COLO829 (cell line): ENCODE measurements at places on chromosomes 2 and 18.

DNA sequence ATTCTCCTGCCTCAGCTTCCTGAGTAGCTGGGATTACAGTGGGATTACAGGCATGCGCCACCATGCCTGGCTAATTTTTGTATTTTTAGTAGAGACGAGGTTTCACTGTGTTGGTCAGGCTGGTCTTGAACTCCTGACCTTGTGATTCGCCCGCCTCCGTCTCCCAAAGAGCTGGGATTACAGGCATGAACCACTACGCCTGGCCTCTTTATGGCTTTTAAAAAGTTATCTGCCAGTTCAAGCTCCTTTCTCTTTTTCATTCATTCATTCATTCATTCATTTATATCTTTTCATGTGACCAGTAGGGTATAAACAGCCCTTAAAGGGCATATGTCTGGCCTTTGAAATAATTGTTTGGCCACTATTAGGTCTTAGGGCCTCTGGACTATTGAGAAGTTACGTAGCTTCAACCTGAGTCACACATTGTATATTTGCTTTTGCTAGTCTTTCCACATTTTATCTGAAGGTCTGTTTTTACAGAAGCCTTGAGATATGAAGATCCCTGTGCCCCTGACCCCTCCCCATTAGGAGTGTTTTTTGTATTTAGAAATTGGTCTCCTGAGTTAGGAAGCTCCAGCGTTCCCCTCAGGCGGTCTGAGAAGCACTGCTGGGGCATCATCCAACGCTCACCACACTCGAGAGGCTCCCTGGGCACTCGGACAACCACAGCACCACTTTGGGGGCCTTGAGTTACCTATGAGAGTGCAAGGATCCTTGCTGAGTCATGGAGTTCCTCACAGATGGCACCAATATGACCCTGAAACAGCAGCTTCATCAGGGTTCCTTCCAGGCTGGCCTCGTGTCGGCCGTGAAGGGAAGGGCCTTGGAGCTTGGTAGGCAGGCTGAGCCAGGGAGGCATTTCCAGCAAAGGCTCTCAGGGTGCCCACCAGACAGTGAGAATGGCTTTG lies 21.8 kb downstream of the FZD5 start:
- DNase-seq, result no peak

DNA sequence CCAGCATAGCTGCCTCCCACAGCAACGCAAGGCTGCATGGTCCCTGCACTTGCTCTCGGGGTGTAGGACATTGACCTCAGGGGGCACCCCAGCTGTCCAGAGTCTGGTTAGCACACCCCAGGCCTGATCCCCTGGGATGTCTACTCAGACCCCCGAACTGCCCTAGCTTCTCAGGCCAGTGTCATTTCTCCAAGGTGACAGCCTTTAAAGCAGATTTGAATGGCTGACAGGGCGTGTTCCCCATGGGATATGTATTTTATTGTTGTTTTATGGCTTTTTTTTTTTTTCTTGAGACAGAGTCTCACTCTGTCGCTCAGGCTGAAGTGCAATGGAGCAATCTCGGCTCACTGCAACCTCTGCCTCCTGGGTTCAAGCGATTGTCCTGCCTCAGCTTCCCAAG lies 40.8 kb upstream of the PTMA start:
- no peak for DNase-seq

DNA sequence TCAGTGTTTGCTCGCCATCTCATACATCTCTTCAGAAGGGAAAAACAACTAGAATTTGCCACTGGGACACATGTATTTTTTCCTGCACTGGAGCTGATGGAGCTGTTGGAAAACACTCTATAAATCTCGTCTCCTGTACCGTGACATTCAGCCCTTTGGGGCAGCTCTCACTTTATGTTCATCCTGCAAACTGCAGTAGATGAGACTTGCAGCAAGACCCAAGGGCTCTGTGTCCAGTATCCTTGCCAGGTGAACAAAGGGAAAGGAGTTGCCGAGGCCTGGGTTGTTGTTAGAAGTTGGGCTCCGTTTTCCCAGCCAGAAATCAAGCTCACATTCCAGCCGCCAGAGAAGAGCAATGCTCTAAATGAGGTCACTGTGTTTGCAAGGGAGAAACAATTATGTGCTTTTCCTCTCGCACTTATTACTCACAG lies 285.1 kb downstream of the SLC4A3 start:
- DNase-seq, result peak; percentile 40

- DNase-seq, result no peak
Observed at GRCh38 chr2:241931976-241932898, 62.7 kb downstream of the RTP5 start.

DNA sequence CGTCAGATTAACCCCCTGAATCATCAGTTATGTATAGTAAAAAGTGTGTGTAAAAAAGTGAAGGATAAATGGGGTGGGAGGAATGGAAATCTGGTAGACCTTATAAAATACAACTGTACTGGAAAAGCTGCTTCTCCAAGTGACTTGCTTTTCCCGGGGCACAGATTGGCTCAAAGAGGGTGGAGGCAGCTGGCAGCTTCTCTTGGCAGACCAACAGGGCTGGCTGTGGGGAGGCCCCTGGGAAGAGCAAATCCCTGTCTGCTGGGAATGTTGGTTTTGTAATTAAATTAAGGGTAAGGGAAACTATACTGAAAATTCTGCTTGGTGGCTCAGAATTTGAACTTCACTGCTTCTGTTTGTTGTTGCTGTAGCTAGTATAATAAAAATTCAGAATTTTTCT lies 154.2 kb upstream of the DLX2 start:
- no peak for DNase-seq
